Amniotic stem cell (primary cell): ENCODE measurements at places on chromosomes 3 and 15.
A peak's percentile ranks its signal among the peaks of the same experiment; 100 is the strongest.

GRCh38 chr3:125010393-125010792 lies 45.4 kb downstream of the HEG1 start:
- DNase-seq: no peak

DNA sequence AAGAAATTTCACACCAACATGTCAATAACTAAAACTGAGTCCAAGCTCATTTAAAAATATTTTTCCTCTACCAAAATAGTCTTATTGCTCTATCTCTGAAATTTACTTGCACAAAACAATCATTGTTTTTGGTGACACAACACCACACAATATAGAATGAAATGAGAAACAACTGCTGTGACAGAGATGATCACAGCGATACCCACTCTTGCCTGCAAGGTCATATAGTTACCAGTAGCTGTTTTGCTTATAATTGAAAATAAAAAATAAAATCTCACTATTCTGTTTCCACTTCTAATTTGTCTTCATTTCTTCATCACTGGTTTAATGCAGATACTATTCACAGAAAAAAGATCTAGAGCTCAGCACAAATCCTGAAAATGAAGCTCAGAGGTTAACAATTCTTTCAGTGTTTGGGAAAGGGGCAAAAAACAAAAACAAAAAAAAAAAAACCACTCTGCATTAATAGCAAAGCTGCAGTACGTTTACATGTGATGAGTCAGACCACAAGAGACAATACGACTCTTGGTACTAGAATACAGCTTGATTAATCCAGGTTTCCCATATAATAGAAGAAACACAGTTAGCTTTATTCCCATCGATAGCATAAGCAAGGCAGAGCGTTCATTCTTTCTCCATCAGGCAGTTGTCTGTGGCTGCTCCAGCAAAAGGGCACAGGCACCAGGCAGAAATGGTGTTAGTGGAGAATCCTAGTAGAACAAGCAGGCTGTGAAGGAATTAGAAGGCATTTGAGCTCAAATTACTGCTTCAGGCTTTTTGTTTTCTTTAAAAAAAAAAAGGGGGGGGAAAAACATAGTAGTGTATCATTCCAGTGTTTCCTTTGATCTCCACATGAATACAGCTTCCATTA lies 773 bp downstream of the ANKRD28 start:
- peak; percentile 34 for DNase-seq

GRCh38 chr15:73050561-73051295 lies 1.5 kb upstream of the NEO1 start:
- DNase-seq: no peak

GRCh38 chr3:51391566-51392354 lies 675 bp downstream of the RBM15B start:
- DNase-seq: no peak

DNA sequence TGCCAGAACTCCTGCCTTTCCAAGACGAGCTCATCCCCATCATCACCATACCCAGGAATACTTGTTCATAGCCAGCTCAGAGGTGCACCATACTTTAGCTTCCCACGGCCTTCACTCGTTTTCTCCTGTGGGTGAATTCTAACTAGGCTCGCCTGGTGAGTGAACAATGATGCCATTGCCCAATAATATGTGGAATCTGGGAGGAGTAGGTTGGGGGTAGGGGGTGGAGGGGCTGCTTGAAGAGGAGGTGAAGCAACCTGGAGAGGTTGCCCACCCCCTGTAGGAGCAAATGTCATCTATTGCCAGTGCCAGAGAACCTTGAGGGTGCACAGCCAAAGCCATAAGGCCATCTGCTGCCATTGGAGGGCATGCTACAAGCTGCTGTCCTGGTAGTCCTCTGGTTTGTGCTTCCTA lies 592 bp upstream of the ZNF445 start:
- DNase-seq: no peak

GRCh38 chr3:128498127-128498626 lies 5.2 kb upstream of the GATA2 start:
- no peak for DNase-seq

DNA sequence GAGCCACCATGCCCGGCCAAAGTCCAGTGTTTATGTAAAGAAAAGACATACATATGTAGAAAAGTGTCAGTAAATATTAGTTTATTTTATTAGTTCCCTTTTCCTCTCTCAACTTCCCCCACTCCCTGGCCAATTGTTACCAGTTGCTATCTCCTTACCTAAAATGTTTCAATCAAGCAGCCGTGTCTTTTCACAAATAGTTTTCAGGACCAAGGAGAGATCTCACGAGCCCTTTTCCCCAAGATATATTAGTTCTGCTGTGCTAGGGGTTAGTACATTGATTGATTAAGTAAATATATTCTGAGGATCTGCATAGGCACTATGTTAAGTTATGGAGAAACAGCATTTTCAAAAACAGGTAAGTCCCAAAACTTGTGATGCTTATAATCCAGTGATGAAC lies 87.4 kb downstream of the ZIC4 start:
- DNase-seq: no peak

- DNase-seq: no peak
Measured at GRCh38 chr3:85476891-85477495, 518.2 kb downstream of the CADM2 start.

GRCh38 chr3:136860541-136860940 lies 1.5 kb upstream of the NCK1 start:
- no peak for DNase-seq

- DNase-seq: no peak
Measured at GRCh38 chr15:69730281-69731080, 277.9 kb downstream of the RPLP1 start.

DNA sequence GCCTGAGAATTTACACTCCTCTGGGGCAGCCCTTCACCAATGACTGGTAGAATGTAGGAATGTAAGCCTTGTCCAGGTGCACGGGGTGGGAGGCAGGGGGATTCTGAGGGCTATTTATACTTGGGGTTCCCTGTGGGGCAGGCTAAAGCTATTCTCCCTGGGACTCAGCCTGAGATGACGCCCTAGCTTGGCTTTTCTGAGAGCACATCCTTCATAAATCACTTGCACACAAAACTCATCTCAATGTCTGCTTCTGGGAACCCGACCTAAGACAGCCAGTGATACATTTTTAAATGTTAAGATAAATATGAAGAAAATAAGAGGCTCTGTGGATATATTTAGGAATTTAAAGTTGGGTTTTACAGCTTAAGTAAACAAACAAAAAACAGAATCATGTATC lies 16.6 kb downstream of the TMEM158 start:
- no peak for DNase-seq

GRCh38 chr3:127722091-127722784 lies 49.5 kb downstream of the ABTB1 start:
- DNase-seq: no peak

GRCh38 chr15:57218826-57219576 lies 157.3 kb upstream of the CGNL1 start:
- peak; percentile 9 for DNase-seq
